ENCODE measurements at places on chromosomes 2 and 18. TPM values are rescaled to one million over a fixed set of nuclear protein-coding genes. Genes with fewer than 3 reads are reported as not detected.

The CCDC74B gene
- polyA plus RNA-seq = 10.8 TPM

DNA sequence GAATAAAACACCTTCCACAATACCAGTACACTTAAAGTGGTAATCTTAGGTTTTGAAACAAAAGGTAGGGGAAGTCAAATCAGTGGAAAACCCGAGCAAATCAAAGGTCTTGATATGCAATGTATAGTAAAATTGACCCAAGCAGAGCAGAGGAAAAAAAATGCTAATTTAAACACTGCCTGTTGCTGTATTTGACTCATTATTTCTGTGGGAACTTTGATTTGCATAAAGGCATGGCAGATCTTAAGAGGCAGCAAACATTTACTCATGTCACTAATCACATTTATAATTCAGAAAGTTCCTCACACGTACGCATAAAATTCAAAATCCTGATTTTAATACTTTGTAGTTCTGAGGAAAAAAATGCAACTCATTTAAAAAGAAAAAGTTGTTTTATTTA lies 64.4 kb downstream of the IKZF2 start:
- H3K4me1 ChIP-seq = peaks cover 36% of the 10 kb centered on the region
- H3K27ac ChIP-seq = no peak overlapping the region
- no peak overlapping the region for H3K4me3 ChIP-seq
- H3K27me3 ChIP-seq = no peaks in the 10 kb centered on the region
- no peak for DNase-seq

DNA sequence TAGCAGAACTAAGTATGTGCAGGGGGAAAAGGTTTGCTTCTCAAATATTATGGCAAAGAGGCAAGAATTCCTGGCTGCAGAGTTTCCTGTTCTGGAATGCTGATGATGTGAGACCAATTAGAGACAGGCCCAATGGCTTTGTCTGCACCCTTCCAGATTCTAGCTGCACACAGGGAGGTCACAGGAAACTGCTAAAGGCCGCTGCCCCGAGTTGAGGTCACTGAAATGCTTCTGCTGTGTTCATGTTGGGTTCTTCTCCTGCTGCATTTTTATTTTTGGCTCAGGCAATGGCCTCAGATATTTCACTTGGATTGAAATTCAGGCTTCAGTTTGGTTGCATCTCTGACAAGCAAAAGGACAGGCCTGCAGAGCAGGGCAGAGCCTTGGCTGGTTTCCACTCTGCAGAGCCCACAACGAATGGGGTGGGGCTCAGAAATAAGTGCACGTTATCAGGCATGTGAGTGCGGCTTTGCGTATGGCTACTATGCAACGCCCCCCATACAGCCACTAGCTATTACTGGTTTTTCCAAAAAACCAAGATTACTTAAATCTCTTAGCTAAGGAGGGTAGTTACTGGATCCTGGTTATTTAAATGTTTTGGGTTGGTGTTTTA lies 66.9 kb upstream of the FZD5 start:
- no peaks in the 10 kb centered on the region for H3K27me3 ChIP-seq
- no peak overlapping the region for H3K27ac ChIP-seq
- H3K4me1 ChIP-seq = no peaks in the 10 kb centered on the region

DNA sequence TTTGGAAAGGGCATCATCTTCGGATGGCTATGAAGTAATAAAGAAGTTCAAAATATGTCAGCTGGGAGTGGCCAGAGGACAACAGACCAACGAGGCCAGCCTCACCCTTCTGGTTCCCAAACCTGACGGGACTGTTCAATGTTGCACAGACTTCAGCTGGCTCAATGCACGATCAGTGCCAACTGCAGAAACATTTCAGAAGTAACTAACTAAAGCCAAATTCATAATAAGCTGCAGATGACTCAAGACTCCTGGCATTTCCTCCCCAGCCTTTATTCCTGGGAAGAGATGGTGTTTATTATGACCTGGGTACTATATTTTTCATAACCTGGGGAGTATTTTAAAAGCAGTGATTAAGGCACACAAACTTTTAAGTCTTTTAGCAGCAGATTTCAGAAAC lies 3.8 kb upstream of the ATP6V1C2 start:
- peaks cover 26% of the 10 kb centered on the region for H3K27me3 ChIP-seq
- no peak overlapping the region for H3K27ac ChIP-seq
- DNase-seq = peak; percentile 85
- peaks cover 23% of the 10 kb centered on the region for H3K4me1 ChIP-seq

Data from GM23248 (cell line).